KBM-7 (cell line): ENCODE measurements at places on chromosomes 4 and X.
A peak's percentile ranks its signal among the peaks of the same experiment; 100 is the strongest.

- no peak for DNase-seq
Measured at GRCh38 chrX:78455901-78456300, 128.5 kb upstream of the CYSLTR1 start.

GRCh38 chrX:68650491-68650890 lies 3.0 kb downstream of the STARD8 start:
- DNase-seq = no peak

DNA sequence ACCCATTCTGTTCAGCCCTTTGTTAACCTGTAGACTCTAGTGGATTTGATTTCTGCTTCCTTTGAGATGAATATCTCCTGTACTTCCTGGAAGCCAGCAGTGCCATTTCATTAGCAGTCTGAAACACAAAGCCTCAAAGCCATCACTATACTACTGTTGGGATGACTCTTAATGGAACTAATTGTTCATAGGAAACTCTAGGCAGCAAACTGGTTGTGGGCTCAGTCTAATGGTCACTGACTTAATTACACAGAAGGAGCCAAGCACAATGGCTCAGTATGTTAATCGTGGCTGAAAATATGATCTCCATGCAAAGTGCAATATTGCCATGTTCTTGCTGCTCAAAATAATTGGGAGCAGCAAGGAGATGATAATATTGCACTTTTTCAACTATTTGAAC lies 262.3 kb downstream of the ARHGAP24 start:
- DNase-seq = no peak

DNA sequence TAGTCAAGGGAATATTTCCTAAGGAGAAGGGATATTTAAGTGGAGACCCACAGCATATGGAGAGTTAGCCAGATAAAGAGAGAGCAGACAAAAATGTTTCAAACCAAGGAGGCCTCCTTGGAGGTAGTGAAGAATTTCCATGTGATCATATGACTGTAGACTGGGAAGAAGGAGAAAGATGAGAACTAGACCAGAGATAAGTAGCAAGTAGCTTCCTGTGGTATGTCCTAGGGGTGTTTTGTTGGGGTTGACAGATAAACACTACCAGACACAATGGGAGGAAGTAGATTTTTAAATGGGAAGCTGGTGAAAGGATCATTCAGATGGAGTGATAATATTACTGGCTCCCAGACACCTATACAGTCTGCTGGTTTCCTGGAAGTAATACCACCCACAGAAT lies 13.6 kb downstream of the SYAP1 start:
- peak; percentile 28 for DNase-seq

- no peak for DNase-seq
Measured at GRCh38 chrX:100973411-100973810, 3.9 kb downstream of the ARL13A start.

DNA sequence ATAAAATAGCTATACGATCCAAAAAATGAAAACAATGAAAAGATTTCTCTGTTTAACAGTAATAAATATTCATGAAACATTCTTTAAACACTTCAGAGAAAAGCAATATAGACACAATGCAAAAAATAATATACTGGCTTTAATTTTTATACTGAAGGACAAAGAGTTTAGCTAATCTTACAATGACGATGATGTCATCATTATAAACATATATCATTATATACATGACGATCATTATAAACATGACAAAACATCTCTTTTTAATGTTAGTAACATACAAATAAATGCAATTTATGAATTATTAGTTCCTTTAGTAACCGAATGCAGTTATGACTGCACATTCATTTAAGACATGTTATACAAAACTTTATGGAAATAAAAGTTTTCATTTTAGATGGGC lies 1434.6 kb downstream of the PCDH18 start:
- no peak for DNase-seq

DNA sequence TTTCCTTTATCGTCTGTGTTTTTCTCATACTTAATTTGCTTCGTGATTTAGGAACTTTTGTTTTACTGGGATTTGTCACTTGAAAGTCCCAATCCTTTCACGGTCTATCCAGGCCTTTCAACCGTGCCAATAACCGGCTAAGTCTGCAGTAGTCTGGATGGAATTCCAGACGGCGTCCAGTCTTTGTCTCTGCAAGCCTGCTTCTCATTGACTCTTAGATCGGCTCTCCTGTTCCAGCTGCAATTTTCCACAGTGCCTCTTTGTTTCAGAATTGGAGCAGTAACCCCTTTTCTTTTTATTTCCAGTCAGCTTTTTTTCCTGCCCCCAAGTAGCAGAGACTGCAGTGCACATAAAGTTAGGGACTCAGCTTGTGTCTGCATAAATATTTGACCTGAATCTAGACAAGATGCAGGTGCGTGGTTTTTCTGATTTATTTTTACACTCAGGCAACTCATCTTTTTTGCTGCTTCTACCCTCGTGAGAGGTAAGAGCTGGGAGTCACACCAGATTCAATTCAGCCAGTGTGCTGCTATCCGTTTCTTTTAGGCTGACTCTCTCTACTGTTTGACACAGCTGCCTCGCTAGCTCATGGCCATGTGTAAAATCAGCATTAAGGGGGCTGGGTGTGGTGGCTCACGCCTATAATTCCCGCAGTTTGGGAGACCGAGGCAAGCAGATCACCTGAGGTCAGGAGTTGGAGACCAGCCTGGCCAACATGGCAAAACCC lies 37.4 kb upstream of the DHRSX start:
- DNase-seq = no peak

GRCh38 chr4:152089584-152089983 lies 328.8 kb upstream of the GATB start:
- no peak for DNase-seq

- DNase-seq = no peak
Measured at GRCh38 chr4:53598483-53598882, 7.2 kb upstream of the LNX1 start.

GRCh38 chr4:40564004-40564403 lies 65.7 kb downstream of the RBM47 start:
- DNase-seq = peak; percentile 61

GRCh38 chr4:10506077-10506476 lies 48.9 kb upstream of the ZNF518B start:
- peak; percentile 5 for DNase-seq

- DNase-seq = peak; percentile 97
Measured at GRCh38 chr4:138242076-138242833, at the start of gene SLC7A11. Gene SLC7A11, minus strand, starts transcription at chr4:138242349. Its CDS starts 280 bp downstream, at chr4:138242069.

DNA sequence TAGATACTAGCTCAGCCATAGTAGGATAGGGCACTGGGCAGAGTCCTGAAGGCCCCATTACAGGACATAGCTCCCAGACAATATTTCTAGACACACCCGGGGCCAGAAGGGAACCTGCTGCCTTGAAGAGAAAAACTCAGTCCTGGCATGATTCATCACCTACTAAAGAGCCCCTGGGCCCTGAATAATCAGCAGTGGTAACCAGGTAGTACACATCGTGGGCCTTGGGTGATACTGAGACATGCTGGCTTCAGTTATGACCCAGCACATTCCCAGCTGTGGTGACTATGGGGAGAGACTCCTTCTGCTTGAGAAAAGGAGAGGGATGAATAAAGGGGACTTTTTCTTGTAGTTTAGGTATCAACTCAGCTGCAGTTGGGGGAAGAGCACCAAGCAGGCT lies 104.3 kb upstream of the STK26 start:
- DNase-seq = no peak

GRCh38 chrX:136322064-136322463 lies 21.3 kb downstream of the ADGRG4 start:
- no peak for DNase-seq

- DNase-seq = no peak
Measured at GRCh38 chr4:117783716-117784115, 250.6 kb upstream of the NDST3 start.

DNA sequence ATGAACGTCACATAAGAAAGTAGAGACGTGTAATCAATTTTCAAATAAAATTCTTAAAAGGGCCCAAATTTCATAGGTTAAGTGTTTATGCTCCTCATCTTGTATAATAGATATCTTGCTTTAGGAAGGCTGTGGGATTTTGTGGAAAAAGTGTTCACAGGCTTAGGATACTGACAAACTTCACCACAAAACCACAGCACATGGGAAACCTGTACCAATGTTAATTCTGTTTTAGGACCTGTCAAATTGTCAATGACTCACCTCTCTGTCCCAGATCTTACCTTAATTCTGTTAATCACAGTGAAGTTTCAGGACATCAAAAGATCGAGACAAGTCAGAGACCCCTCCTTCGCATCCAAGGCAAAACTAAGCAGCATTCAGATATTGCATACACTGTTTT lies 24.2 kb downstream of the FGFBP1 start:
- no peak for DNase-seq

GRCh38 chr4:98260047-98260578 lies 1.1 kb upstream of the RAP1GDS1 start:
- no peak for DNase-seq

GRCh38 chrX:103658681-103659433 lies 27.6 kb downstream of the MORF4L2 start:
- no peak for DNase-seq

DNA sequence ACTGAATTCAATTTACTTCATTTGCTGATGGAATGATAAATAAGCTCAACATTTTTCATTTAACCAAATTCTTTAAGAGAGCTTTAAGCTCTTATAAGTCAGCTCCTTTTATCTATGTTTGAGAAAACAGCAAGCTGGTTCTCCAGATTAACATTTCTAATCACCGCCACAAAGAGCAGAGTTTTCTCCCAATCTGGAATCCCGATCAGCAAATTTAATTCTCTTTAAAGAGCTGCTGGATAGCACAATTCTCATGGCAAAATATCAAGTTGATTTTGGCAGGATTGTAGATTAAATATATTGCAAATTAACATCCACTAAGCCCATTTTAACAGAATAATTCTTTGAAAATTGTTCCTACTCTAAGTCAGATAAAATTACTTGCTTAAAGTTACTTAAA lies 48.8 kb downstream of the RPS6KA3 start:
- no peak for DNase-seq

DNA sequence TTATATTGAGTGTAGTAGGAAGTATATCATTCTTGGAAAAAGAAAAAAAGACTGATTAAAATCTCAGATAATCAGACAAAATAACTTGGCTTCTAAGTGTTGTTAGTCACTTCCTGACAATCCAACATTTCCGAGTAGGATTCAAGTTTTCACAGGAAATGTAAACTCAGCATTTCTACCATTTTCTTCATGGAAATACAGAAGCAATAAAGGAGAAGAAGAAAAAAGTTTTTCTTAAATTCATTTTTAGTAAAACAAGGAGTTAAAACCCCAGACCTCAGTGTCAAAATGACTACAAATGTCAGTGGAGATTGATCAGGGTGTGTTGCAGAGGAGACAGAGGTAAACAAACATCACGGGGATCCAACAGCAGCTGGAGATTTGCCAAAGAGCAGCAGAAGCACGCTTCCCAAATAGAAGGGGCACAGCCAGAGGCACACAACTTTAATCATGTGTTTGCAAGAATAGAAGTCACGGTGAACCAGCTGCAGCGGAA lies 129.3 kb upstream of the FAM9B start:
- no peak for DNase-seq

GRCh38 chrX:21708116-21708515 lies 49.8 kb downstream of the SMPX start:
- no peak for DNase-seq

- DNase-seq = no peak
Measured at GRCh38 chr4:122814426-122814825, 12.2 kb upstream of the FGF2 start.

GRCh38 chrX:2732076-2732475 lies 19.8 kb upstream of the XG start:
- DNase-seq = peak; percentile 32

GRCh38 chr4:57501720-57502119 lies 391.5 kb upstream of the IGFBP7 start:
- no peak for DNase-seq

GRCh38 chr4:72489267-72489666 lies 79.8 kb downstream of the ADAMTS3 start:
- no peak for DNase-seq

GRCh38 chr4:156825074-156825473 lies 146.5 kb downstream of the PDGFC start:
- no peak for DNase-seq

DNA sequence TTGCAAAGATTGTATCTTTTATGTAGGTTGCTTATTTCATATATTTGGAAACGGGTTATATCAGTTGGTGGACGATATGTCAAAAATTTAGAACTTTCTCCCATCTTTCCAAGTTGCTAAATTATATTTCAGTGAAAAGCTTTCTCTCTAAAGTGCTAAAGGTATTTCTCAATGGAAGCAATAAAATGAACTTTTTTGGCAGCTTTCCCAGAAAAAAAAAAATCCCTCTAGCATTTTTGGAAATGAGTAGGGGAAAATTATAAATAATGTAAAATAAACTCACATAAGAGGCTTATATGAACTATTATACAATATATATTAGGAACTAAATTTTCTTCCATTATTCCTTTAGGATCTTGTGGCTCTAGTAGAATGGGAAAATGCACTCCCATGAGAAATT lies 152.2 kb downstream of the GRID2 start:
- no peak for DNase-seq

- no peak for DNase-seq
Measured at GRCh38 chr4:61891953-61892352, 691.8 kb downstream of the ADGRL3 start.

GRCh38 chr4:138871555-138871875 lies 144.1 kb upstream of the NOCT start:
- DNase-seq = no peak

- no peak for DNase-seq
Measured at GRCh38 chrX:68947882-68948605, 119.2 kb downstream of the EFNB1 start.

DNA sequence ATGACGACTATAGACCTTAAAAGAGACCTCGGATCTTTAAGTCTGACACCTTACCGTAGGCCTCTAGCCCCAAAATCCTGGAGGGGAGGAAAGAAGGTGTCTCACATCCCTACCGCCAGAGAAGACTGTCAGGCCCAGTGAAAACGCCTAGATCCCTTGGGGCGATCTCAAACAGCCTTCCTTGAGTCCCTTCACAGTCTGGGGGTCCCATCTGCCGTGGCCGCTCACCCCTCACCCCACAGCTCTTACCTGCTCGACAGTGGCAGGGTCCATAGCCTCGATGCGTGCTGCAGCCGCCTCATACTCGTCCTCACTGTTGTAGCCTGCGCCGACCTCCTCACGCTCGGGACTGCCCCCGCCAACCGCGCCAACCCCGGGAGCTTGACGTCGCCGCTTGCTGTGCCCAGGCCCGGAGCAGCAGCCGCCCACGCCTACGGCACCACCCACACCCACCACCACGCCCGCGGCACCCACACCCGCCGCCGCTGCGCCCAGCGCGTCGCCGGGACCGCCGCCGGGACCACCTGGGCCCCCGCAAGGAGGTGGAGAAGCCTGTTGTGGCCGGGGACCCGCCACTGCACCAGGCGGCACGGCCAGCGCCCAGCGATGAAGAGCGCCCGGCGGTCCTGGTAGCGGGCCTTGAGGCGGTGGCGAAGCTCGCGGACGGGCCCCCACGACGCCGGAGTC lies 536 bp downstream of the OTUD5 start:
- no peak for DNase-seq

GRCh38 chrX:2767631-2768455 lies 16.0 kb downstream of the XG start:
- DNase-seq = no peak

GRCh38 chrX:56794404-56795230 lies 65.6 kb downstream of the NBDY start:
- DNase-seq = no peak

- no peak for DNase-seq
Measured at GRCh38 chr4:141609243-141609642, 27.1 kb upstream of the IL15 start.
